ENCODE measurements at places on chromosomes 1 and 21.
A peak's percentile ranks its signal among the peaks of the same experiment; 100 is the strongest.

DNA sequence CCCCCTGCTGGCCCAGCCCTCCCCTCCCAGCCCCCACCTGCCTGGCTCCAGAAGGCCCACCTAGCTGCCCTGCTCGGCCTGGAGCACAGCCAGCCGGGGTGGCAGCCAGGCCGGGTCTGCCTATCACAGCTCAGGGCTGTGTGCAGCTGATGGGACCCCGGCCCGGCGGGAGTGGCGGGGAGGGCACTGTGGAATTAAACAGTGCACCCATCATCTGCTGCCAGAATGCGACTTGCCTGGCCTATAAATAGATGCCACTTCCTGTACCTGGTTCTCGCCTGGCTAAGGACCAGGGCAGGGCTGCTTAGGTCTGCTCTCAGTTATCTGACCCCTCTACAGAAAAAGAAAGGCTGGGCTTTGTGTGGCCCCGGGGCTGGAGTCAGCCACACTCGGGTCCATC, 98.2 kb upstream of the VAMP3 start:
- DNase-seq = no peak

GRCh38 chr1:246497331-246497915, 9.7 kb downstream of the SMYD3 start:
- DNase-seq = peak; percentile 77

- DNase-seq = no peak
These were observed 185.4 kb downstream of the SEC16B start for GRCh38 chr1:177784409-177784808.

DNA sequence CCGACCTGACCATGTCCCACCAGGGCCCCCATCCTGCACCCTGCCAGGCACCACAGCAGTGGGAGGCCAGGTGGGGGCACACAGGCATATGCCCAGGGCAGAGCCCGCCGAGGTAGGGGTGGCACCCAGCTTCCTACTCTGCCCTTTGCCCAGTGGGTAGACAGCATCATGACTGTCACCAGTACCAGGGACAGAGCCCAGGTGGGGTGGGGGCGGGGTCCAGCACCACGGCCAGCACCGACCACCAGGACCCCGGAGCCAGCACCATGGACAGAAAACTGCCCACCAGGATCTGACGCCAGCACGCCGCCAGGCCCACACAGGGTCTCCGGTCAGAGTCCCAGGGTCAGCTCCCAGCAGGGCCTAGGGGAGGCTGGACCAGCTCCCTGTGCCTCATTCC, 3.8 kb downstream of the TAS1R3 start:
- DNase-seq = no peak

GRCh38 chr21:41667136-41667535, 99.7 kb downstream of the RIPK4 start:
- no peak for DNase-seq

DNA sequence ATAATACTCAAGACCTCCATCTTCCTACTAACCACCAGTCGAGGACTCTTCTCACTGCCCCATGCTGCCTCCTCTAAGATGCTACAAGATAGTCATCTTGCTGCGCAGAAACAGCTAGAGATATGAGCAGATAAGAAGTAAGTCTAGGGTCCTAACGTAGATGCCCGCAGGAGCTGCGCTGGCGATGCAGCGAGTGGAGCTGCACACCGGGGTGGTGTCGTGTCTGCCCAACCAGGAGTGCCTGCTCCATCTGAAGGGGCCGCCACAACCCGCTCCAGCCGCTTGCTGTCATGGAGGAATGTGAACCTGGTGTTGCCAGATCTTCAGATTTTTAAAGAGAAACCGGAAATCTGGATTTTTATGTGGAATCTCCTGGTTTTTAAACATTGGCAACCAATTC, 175.1 kb downstream of the VPS13D start:
- DNase-seq = no peak

- DNase-seq = no peak
These were observed 22.9 kb downstream of the ELAPOR1 start for GRCh38 chr1:109136766-109137165.

GRCh38 chr21:35528116-35529042, 479.3 kb upstream of the RUNX1 start:
- no peak for DNase-seq

DNA sequence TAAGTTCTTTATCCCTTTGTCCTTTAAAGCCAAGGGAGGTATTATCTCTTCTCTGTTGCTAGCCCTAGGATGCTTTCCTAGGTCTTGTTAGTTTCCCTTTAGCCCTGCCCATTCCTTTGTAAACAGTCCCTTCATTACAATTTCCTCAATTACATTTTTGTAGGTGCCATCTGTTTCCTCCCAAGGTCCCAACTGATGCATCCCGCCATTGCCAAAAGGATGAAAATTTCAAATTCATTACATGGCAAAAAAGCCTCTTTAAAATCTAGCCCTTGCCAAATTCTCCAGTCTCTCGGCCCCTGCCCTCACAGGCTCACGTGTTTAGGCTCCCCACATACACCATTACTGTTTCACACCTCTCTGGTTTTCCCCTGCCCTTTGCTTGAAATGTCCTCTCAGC, 151.9 kb upstream of the C1orf87 start:
- DNase-seq = no peak

GRCh38 chr1:57281324-57281723, 142.5 kb downstream of the DAB1 start:
- no peak for DNase-seq

DNA sequence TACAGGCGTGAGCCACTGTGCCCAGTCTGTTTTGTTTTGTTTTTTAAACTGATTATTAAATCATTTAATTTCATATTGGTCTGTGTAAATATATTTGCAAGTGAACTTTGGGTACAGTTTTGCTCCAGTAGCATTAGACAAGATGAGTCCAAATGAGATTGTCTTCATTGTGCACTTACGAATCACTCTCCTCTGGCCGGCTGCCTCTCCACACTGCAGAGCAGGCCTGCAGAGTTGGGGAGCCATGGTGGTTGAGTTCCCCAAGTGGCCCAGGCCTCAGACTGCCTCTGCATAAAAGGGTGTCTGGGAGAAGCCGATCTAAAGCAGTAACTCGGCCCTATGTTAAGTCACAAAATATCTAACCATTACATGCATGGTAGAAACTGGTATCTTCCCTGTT, 74.8 kb downstream of the ATP5PO start:
- DNase-seq = peak; percentile 42

GRCh38 chr1:159188375-159188788, 16.3 kb upstream of the ACKR1 start:
- peak; percentile 54 for DNase-seq

Data from iris pigment epithelial cell (primary cell).